ENCODE measurements at places on chromosomes 6 and 20.

DNA sequence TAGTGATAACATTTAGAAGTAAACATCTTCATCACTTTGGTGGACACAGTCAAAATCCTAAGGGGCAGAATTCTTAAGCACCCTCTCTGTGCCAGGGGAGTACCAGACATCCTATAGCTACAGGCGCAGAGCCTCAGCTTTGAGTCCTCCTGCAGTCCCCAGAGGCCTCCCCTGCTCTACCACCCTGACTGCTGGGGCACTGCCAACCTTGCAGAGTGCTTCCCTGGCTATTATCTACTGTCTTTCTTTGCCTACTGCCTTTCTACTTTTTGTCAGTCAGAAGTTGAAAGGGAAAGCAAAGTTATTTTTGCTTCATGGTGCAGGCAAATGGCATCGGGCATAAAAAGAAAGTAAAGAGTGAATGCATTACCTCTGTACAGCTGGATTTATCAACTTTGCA lies 80.1 kb downstream of the AIG1 start:
- DNase-seq: no peak

GRCh38 chr20:1177680-1178079 lies 7.1 kb downstream of the TMEM74B start:
- no peak for DNase-seq

DNA sequence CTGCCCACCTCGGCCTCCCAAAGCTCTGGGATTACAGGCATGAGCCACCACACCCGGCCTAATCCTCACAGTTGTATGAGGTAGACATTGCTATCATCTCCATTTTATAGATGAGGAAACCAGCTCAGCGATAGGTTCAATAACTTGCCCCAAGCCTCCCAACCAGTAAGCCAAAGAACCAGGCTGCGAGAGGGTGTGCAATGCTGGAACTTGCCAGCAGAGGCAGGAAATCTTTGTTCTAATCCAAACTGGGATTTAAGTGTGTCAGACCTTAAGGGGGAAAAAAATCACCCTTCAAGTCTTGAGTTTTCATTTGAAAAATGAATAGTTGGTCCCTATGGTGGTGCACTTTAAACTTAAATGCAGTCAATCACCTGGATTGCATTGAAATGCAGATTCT lies 20.1 kb upstream of the RNGTT start:
- no peak for DNase-seq

- no peak for DNase-seq
Measured at GRCh38 chr6:81293896-81294295, 458.6 kb downstream of the TENT5A start.

DNA sequence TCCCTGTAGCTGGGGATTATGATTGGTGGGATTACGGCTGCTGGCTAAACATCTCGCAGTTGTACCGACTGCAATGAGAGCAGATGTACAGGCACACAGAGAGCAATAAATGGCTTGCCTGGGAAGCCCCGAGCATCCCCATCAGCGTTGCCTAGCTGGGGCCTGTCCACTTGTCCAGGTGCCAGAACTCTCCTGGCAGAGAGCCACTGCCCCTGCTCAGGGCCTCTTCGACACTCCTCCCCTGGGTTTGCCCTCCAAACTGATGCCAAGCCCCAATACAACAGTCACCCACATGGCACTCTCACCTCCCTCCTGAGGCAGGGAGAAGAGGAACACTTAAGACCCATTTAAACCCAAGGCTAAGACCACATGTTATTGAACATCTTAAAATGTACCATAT lies 715.1 kb downstream of the PTPRT start:
- DNase-seq: no peak

GRCh38 chr20:56460459-56460858 lies 8.0 kb upstream of the RTF2 start:
- no peak for DNase-seq

GRCh38 chr6:116596815-116597214 lies 19.5 kb upstream of the RSPH4A start:
- DNase-seq: no peak

DNA sequence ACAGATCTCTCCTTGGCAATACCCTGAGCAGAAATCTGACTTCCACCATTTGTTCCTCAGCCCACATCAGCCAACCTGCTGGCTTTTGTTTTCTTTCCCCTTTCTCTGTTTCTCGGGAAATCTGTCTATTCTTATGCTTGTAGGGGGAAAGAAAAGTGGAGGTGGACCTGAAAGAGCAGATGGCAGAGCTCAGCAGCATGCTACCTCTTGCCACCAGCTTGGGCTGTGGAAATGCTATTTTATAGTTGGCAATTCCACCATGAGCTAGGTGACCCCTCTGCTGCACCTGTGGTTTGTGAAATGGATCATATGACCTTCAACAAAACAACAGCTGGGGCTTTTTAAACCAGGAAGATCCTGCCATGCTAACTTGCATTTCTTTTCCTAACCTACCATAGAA lies 6.8 kb upstream of the SPATS1 start:
- no peak for DNase-seq

GRCh38 chr6:29749308-29749662 lies 26.1 kb downstream of the HLA-F start:
- no peak for DNase-seq

DNA sequence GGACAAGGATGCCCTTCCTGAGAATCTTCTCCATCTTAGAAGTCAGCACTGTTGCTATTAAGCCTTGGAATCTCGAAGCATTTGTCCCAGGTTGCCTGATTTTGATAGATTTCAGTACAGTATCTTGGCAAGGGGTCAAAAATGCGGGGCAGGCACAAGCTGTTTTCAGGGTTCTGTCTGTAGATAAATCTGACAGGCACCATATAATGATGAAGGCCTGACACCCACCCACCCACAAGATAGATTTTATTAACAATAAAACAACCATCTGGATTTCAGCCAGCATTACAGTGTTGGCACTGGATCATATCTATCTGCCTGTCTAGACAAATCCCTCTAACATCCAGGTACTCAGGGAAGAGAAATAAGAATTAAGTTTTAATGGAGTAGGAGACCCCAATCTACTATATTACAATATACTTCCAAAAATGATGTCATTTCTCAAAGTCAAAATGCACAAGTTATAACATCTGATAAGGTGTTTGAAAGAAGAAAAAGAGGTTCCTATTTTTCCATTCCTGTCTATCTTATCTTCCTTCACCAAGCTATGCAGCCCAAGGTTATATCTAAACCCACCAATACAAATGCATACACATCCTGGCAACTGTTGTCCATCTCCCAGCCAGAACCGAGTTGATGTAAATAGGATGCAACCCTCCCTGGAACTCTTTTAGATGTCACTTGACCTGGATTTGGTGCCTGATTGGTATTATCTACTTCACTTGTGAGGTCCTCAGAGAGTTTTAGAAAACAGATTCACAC lies 10.7 kb downstream of the NEDD9 start:
- no peak for DNase-seq

GRCh38 chr6:130593948-130594347 lies 228.1 kb downstream of the TMEM200A start:
- no peak for DNase-seq

- DNase-seq: no peak
Measured at GRCh38 chr6:15763837-15764236, 101.0 kb upstream of the DTNBP1 start.

DNA sequence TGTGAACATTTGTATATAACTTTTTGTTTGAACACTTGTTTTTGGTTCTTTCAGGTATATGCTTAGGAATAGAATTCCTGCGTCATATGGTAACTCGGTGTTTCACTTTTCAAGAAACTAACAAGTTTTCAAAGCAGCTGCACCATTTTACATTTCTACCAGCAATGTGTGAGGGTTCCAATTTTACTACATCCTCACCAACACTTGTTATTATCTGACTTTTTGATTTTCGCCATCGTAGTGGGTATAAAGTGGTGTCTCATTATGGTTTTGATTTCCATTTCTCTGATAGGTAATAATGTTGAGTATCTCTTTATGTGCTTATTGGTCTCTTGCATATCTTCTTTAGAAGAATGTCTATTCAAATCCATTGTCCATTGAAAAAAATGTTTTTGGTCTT lies 39.6 kb upstream of the MROH8 start:
- no peak for DNase-seq

- no peak for DNase-seq
Measured at GRCh38 chr20:46226602-46227001, 81.7 kb downstream of the CDH22 start.

DNA sequence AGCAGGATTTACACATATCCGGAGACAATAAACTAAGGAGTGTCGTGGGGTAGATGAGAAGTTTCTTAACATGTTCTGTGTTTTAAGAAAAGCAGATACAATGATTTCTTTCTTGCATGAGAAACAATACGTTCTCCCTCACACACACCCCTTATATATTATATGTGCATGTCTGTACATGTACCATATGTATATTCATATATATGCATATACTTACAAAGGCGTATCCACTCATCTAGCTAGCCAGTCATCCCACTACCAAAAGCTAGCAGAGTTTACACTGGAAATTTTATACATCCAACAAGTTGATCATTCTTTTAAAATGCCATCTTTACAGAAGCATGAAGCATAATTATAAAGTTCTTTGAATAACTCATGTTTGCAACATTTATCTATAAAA lies 14.9 kb downstream of the ARG1 start:
- DNase-seq: no peak

DNA sequence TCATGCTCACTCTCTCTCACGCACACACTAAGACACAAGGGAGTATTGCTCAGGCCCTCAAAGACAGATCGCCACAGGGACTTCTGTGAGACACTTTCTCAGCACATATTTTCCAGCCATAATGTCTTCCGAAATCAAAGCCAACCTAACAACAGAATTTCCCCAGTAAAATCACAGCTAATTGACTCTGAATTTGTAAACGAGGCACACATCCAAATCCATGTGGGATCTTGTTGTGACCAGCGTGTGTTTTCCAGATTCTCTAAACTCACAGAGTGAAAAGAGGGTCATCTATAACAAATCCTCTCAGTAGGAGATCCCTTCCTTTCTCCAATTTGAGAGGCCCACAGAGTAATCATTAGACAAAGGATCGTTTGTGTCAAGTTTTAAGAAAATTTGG lies 280.4 kb downstream of the PACRG start:
- DNase-seq: no peak

GRCh38 chr6:139762587-139763031 lies 388.2 kb upstream of the CITED2 start:
- no peak for DNase-seq

GRCh38 chr20:48562586-48563116 lies 265.1 kb downstream of the PREX1 start:
- DNase-seq: no peak

- DNase-seq: no peak
Measured at GRCh38 chr6:88013015-88013414, 34.6 kb upstream of the SPACA1 start.

DNA sequence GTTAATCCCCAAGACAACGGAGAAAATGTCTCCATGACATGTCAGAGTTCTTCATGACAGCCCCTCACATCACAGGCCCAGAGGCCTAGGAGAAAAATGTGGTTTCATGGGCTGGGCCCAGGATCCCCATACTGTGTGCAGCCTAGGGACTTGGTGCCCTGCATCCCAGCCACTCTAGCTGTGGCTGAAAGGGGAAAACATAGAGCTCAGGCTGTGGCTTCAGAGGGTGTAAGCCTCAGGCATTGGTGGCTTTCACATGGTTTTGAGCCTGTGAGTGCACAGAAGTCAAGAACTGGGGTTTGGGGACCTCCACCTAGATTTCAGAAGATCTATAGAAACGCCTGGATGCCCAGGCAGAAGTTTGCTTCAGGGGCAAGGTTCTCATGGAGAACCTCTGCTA lies 122.8 kb downstream of the FHL5 start:
- DNase-seq: no peak

DNA sequence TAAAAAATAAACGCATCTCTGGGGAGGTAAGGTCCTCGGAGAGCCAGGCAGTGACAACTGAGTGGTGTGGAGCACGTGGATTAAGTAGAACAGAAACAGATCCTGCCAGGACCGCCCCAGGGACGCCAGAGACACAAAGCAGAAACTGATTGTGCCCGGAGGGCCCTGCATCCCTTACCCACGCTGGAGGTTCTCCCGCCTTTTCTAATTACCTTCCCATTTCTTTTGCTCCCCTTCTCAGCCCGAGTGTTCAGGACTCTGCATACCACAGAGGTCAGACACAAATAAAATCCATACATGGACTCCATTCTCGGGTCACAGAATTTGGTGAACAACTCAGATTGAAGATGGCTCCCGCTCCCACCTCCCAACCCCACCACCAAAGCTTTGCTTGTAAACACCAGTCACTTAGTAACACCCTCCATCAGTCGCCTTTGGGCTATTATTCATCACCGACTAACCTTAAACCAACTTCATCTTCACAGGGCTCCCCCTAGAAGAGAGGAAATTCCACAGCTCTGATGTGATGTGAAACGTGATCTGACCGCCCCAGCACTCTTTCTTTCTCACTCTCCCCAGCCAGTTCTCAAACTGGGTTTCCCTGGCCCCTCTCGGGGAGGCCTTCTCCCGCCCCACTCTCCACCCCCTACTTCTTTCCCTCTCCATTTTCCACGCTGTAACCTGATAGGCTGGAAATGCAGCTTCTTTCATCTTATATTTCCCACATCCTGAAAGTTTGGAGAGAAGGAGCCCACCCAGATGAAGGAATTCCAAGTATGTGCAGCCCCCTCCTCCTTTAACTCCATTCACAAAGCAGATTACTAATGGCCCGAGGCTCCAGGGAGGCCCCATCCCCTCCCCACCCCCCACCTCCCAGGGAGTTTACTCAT lies 32.5 kb upstream of the PIM1 start:
- DNase-seq: no peak

DNA sequence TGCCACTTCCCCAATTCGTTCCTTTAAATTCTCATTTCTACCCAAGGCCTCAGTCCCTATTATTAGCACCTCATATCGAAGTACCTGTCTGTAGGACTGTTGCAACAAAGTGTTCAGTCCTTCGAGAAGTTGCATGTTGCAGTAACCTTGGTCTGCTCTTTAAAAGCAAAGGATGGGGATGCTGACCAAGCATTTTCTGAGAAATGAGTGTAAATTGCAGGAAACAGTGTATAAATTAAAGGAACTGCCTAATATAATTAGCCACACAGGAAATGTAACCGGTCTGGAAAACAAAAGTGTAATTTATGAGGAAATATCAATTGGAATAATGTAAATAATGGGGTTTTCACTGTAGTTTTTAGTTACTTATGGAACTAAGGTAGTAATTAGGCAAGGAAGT lies 261.9 kb upstream of the ARID1B start:
- DNase-seq: no peak

- DNase-seq: no peak
Measured at GRCh38 chr6:138543657-138544056, 44.4 kb upstream of the NHSL1 start.

GRCh38 chr20:23234311-23235078 lies 116.1 kb upstream of the NXT1 start:
- DNase-seq: no peak

Measured in NCI-H526 (cell line).